Stimulated activated CD4-positive, alpha-beta T cell treated with anti-CD3 and anti-CD28 coated beads, Interleukin-4, amount 100 ng/mL, for 48 hours (primary cell): ENCODE measurements at places on chromosomes 3 and 15.

DNA sequence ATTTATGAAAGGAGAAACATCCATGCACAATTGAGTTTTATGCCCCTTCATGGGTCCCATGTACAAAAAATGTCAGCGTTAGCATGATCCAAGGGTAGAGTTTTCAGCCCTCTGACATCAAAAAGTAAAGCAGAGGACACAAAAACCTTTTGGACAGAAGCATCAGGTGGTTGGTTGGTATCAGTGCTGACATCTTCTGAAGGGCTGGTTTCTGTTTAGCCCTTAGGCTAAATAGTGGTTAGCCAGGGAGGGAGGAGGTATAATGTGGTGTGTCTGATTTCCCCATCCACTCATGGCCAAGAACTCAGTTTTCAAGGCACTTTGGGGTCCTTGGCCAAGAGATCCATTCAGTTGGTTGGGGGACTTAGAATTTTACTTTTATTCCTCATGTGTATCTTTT lies 16.5 kb downstream of the CCDC66 start:
- DNase-seq, result no peak

- no peak for DNase-seq
Observed at GRCh38 chr3:131223373-131224289, 157.9 kb upstream of the NUDT16 start.

- no peak for DNase-seq
Observed at GRCh38 chr3:65277798-65278197, 590.0 kb upstream of the ADAMTS9 start.

DNA sequence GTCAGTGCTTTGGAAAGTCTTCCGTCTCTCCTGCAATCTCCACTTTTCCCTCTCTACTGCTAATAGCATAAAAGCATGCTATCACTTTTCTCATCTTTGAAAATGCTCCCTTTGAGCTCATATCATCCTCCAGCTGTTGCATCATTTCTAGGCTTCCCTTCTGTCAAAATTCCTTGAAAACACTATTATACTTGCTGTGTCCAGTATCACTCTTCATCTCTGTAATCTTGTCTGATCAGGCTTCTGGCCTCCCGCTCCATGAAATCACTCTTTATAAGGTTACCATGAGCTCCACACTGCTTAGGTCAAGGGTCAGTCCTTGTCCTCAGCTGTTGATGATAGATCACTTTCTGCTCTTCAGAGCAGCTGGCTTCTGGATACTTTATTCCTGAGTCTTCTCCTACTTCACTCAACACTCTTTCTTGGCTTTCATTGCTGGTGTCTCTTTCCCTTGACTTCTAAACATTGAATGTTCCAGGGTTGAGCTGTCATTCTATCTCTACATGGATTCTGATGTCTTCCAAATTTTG lies 50.9 kb upstream of the SPTSSB start:
- no peak for DNase-seq

DNA sequence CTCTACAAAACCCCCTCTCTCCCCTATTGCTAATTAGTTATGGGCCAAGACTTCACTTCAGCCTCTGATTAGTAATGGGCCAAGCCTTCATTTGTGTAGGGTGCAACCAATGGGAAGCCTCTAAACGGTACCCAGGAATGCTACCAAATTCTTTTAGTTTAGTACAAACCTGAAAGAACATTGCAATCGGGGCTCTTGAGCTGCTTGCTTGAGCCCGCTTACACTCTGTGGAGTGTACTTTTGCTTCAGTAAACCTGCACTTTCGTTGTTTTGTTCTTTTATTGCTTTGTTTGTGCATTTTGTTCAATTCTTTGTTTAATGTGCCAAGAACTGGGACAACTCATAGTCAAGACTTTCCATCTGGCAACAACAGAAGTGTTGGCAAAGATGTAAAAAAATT lies 26.2 kb downstream of the DNAAF4 start:
- no peak for DNase-seq

DNA sequence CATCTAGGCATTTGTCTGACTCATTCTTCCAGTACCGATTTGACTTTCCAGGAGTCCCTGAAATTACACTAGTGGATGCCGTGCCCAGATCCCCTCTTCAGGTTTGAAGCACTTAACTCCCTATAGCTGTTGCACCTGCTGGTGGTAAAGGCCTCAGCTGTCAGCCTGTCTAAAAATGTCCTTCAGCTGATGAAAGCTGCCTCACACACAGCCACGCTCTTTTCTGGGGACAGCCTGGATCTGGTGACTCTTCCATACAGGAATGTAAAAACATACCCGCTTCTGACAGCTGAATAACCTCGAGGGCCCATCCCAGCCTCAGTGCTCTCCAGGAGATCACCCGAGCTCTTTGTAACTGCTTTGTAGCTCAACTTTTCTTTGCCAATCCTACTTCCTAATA lies 534.1 kb upstream of the GRM7 start:
- DNase-seq, result no peak

- no peak for DNase-seq
Observed at GRCh38 chr15:81758818-81759284, 287.0 kb downstream of the MEX3B start.

DNA sequence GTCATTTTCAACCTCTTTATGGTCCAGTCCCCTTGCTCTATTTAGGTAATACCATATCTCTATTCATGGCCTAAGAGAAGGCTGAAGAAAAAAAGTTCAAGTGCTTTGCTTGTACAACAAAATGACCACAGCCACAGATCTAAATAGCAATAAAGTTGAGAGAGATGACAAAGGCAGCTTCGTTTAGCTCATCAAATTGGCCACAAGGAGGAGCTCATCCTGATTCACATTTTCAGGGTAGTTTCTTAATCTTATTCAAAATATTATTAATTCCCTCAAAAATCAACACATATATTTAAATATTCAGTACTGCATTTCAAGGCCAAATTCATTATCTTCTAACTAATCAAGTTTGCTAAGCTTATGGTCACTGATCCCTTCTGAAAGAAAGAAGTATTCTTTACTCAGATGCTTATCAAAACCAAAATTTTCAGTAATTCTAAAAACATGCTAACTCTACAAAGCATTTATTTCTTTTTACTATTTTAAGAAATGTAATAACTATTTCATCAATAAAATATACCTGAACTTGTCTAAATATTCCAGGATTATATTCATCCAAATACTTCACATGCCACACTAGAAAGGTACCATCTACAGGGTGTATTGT lies 85.5 kb downstream of the DMXL2 start:
- DNase-seq, result no peak

DNA sequence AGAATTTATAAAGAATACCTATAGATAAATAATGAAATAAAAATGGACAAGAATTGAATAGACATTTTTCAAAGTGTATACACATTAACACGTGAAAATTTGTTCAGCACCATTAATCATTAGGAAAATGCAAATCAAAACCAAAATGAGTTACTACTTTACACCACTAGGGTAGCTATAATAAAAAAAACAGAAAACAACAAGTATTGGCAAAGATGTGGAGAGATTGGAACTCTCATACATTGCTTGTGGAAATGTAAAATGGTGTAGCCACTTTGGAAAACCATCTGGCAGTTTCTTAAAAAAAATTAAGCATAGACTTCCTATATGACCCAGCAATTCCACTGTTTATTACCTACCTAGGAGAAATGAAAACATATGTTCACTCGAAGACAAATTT lies 172.8 kb upstream of the P2RY1 start:
- DNase-seq, result no peak

DNA sequence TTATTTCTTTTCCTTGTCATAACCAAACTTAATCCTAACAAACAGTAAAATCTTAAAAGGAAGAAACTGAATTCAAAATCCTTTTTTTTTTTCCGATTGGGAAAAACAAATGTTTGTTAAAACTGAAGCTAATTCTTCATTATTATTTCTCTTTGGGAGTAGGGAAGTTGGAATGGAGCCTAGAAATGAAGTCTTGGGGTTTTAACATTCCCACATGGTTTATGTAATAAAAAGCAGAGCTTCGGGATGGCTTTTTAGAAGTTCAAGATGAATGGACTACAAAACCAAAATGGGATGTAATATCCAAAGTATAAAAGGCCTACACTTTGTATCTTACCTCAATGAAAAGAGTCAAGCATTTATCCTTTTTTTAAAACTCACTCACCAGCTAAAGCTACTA lies 189.0 kb upstream of the TMC3 start:
- no peak for DNase-seq

- DNase-seq, result no peak
Observed at GRCh38 chr3:2423143-2423542, 324.5 kb downstream of the CNTN4 start.

DNA sequence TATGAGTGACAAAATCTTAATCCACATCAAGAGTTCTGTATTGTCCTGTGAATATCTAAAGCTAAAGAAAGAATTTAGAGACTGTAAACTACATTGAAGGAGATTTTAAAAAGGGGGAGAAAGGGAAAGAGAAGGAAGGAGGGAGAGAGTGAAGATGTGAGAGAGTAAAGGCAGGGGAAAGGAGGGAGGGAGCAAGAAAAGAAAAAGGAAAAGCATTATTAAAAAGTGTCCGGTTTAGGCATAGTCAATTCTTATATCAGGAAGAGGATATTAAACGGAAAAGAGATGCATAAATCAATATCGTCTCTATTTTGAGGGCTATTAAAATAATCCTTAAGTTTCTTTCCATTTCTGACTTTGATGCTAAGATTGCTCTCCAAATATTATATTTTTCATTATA lies 332.1 kb downstream of the ROBO2 start:
- DNase-seq, result no peak

DNA sequence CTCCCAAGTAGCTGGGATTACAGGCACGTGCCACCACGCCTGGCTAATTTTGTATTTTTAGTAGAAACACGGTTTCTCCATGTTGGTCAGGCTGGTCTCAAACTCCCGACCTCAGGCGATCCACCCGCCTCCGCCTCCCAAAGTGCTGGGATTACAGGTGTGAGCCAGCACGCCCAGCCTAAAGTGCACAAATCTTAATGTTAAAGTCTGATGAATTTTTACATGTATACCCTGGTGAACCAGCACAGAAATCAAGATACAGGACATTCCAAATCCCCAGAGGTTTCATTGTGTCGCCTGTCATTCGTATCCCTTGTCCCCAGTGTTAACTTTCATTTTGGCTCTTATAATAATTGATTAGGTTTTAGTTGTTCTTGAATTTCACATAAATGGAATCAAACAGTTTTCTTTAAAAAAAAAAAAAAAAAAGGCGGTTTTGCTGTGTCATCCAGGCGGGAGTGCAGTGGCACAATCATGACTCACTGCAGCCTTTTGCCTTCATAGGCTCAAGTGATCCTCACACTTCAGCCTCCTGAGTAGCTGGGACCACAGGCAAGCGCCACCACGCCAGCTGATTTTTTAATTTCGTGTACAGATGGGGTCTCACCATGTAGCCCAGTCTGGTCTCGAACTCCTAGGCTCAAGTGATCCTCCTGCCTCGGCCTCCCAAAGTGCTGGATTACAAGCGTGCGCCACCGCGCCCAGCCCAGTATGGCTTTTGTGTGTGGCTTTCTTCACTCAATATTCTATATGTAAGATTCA lies 1.5 kb upstream of the TM4SF19 start:
- DNase-seq, result no peak

GRCh38 chr15:62324382-62324781 lies 159.3 kb upstream of the C2CD4B start:
- DNase-seq, result no peak

- DNase-seq, result no peak
Observed at GRCh38 chr3:62940771-62941563, 65.8 kb upstream of the CADPS start.

- DNase-seq, result no peak
Observed at GRCh38 chr3:14093831-14094230, 30.8 kb downstream of the CHCHD4 start.

DNA sequence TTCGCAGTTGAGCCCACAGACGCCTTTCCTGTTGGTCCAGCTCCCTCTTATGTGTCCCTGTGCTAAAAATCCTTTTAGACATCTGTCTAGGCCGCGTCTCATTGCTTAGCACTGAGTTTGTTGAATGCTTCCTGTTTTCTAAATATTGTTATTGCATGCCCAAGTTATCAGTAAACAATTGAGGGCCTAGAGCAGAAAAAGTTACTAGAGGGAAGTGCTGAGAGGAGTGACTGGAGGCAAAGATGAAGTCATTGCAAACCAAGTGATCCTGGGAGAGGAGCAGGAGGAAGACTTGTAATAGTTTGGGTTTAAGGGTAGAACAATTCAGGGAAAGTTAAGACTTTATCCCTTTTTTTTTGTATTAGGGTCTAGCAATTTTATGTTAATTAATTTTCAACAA lies 88.1 kb downstream of the DCUN1D1 start:
- no peak for DNase-seq

DNA sequence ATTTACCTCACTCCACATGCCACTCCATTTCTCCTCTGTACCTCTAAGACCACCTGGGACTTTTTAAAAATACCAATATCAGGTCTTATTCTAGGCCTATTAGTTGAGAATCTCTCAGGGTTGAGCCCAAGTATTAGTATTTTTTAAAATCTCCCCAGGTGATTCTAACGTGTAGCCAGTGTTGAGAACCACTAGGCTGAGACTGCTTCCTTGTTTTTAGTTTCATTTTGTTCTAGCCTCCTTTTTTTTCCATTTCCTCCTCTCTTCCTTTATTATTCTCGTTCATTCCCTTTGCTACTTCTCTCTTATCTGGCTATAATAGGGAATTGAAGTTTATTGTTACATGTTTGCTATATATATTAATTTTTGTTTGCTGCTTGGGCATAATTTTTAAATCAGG lies 217.8 kb upstream of the CD96 start:
- no peak for DNase-seq

- DNase-seq, result no peak
Observed at GRCh38 chr3:159840703-159841299, 147.8 kb upstream of the IL12A start.

DNA sequence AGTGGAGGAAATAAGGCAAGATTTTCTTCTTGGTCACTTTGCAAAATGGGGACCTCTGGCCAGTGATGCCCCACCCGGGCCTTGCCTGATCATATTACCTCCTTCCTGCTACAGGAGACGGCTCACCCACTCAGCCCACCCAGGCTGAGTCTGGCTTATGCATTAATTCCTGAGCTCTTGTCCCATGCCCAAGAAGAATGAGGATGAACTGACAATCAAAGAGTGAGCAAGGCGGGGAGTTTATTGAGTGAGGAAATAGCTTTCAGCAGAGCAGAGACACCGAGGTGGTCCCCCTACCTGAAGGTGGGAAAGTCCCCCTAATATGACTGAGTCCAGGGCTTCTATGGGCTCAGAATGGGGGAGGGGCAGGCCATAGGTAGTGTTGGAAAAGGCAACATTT lies 107.5 kb downstream of the EOMES start:
- DNase-seq, result no peak
